Stimulated activated CD8-positive, alpha-beta memory T cell treated with anti-CD3 and anti-CD28 coated beads, Interleukin-4, amount 100 ng/mL, for 1 hour (primary cell): ENCODE measurements at places on chromosomes 6 and 20.

DNA sequence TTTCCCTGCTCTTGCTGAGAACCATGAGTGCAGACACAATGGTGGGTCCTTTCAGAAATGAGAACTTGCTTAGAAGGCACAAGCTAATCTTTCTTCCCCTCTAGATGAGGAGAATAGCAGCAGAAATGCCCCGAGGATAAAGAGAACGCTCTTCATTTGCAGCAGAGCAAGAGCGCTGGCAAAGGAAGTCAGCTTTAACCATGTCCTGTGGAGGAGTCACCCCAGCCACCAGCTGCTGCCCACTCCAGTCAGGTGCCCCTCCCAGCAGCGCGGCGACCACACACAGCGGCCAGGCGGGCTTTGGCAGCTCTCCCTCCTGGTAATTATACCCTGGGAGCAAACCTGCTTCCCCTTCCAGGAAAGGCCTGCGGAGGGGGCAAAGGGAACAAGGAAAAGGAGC is 42.4 kb upstream of the EMILIN3 start:
- DNase-seq = no peak

- DNase-seq = no peak
Measured at GRCh38 chr6:35596448-35597442, 84.0 kb upstream of the TULP1 start.

- DNase-seq = no peak
Measured at GRCh38 chr6:52522151-52522626, 54.7 kb downstream of the TRAM2 start.

DNA sequence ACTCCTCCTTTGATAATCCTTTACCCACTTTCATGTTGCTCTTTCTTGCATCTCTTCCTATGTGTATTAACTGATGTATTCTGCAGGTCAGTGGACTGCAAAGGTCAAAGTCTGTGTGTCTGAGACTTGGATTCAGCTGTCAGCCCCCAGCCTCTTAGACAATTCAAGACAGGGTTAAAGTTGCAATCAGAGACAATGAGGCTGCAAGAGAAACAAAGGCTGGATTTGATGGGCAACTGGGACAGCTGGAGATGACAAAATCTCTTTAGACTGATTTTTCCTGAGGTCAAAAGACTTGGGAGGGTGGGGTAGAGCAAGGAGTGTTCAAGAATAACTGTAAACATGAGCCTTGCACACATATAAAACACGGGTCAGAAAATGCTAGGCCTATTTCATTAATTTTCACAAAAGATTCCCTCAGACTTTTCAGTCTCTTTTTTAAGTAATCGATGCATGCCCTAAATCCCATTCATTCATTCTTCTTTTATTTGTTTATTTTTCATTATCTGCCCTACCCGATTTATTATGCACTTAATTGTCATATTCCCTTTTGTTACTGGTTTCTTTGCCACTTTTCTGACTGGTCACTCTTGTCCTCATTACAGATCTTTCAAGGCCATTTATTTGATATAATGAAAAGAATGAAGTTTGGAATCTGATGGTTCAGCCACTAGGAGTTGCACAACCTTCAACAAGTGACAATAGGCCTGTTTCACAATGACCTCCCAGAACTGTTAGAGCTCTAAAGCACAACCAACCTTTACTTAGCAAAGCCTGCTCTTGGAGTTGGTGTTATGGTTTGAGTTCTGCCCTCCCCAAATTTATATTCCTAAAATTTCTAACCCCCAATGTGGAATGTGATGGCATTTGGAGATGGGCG is 33.8 kb upstream of the AKAP12 start:
- DNase-seq = no peak

GRCh38 chr6:46014046-46014445 is 1.6 kb downstream of the CLIC5 start:
- no peak for DNase-seq

- no peak for DNase-seq
Measured at GRCh38 chr6:38831865-38832264, 116.8 kb downstream of the DNAH8 start.

GRCh38 chr6:100346828-100347227 is 117.9 kb downstream of the SIM1 start:
- DNase-seq = no peak

DNA sequence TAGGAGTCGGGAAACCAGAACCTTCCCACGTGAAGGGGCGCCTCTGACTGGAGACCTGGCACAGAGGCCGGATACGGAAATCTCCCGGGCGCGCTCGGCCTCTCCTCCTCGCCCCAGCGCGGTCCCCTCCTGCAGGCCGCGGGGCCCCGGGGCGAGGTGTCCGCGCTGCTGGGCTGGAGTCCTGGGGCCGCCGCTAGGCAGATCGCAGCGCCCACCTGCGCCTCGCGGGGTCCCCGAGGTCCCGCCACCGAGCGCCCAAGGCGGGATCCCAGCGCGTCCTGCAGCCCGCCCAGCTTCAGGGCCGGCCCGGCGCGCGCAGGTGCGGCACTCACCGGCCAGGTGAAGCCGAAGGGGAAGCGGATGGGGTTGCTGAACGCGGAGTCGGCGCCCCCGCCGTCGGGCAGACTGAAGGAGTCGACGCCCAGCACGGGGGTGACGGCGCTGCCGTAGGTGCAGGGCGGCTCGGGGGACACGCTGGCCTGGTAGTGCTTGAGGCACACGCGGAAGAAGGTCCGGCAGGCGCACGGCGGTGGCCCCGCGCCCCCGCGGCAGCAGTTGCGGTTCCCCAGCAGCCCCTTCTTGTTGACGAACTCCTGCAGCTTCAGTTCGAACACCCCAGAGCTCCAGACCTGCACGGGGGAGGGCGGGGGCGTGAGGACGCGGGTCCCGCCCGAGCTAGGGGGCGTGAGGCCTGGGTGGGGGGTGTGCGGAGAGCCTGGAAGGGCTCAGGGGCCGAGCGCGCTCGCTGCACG is 1.5 kb downstream of the DLL1 start:
- no peak for DNase-seq

DNA sequence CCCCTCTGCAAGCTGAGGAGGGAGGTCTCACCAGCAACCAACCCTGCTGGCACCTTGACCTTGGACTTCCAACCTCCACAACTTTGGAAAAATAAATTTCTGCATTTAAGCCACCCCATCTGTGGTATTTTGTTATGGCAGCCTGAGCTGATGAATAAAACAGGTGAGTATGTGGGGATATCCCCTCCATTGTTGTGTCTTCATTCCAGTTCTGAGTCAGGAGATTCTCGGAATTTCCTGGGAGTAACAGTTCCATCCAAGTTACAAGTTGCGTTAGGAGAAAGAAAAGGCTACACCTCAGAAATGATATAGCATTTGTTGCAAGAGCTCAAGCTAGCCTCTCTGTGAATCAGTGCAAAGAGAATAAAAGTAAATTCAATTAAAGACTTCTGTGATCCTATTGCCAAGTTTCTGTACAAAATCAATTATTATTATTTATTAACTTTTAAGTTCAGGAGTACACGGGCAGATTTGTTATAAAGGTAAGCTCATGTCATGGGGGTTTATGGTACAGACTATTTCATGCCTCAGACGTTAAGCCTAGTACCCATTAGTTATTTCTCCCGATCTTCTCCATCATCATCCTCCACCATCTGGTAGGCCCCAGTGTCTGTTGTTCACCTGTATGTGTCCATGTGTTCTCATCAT is 153.0 kb downstream of the NKAIN2 start:
- DNase-seq = no peak

- no peak for DNase-seq
Measured at GRCh38 chr6:136571496-136571895, 21.3 kb upstream of the MAP7 start.

GRCh38 chr20:58891086-58891717 is 38.7 kb downstream of the GNAS start:
- peak; percentile 51 for DNase-seq

DNA sequence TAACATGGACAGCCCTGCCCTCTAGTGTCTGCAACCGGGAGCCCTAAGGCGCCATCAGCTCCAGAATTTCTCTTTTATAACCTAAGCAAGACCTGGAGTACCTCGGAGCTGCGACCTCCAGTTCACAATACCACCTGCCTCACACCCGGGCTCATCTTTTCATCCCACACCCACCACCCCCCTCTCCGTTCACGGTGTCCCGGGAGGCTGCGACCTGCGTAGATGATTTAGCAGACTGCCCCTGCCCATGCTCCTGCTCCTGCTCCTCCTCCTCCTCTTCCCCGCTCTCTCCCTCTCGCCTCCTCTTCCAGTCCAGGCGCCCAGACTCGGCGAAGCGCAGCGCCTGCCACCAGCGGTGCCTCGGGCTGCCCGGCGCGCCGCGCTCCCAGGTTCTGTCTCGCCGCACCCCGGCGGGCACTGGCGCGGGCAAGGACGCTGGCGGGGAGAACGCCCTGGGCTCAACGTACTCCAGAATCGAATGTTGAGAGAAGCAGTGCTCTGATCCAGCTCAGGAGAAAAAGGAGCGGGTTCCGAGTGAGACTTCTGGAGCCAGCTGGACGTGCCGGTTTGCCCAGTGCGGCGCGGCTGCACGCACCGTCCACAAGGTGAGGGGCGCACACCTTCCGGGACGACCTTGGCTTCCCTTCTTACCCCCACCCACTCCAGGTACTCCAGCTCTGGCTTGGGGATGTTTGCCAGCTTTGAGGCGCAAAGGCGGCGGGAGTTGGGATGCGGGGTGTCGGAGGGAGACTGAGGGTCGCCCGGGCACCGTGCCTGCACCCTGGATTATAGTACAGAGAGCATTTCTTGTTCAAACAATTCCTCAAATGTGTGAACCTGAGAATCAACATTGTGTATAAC is at the start of gene HTR1E:
HTR1E (plus strand) TSS at position 310 of the 861 bp plus-strand sequence. CDS start 77,807 bp downstream, outside the sequence.
- no peak for DNase-seq

GRCh38 chr6:165663377-165663735 is 315 bp upstream of the PDE10A start:
- no peak for DNase-seq

GRCh38 chr20:24873025-24873620 is 75.9 kb upstream of the CST7 start:
- no peak for DNase-seq

GRCh38 chr6:39929039-39929732 is 5.1 kb downstream of the MOCS1 start:
- no peak for DNase-seq

- no peak for DNase-seq
Measured at GRCh38 chr6:133218852-133219251, 22.3 kb upstream of the EYA4 start.

- no peak for DNase-seq
Measured at GRCh38 chr6:132286298-132287019, 114.8 kb downstream of the MOXD1 start.

DNA sequence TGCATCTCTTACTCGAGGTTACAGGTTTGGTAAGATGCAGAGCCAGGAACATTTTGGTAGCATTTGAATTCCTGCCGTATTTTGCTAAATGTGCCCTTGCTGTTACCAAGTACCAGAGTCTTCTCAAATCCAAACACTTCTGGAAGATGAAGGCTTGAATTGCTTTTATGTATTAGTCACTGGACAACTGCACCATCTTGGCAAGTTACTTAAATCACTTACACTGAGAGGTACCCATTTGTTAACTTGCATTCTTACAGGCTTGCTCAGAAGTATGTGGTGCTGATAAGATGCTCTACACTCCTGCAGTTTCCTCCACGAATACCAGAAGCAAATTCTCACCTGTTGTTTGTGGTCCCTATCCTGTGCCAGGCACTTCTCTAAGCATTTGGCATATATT is 12.7 kb downstream of the IL22RA2 start:
- DNase-seq = no peak
